ENCODE measurements at places on chromosomes 4 and X.

GRCh38 chrX:117641913-117642656 lies 474.5 kb downstream of the KLHL13 start:
- no peak for ATAC-seq

- peak; percentile 28 for ATAC-seq
Observed at GRCh38 chr4:108885211-108885610, 122.4 kb upstream of the ETNPPL start.

- no peak for ATAC-seq
Observed at GRCh38 chr4:15779809-15780208, 1.7 kb downstream of the CD38 start.

DNA sequence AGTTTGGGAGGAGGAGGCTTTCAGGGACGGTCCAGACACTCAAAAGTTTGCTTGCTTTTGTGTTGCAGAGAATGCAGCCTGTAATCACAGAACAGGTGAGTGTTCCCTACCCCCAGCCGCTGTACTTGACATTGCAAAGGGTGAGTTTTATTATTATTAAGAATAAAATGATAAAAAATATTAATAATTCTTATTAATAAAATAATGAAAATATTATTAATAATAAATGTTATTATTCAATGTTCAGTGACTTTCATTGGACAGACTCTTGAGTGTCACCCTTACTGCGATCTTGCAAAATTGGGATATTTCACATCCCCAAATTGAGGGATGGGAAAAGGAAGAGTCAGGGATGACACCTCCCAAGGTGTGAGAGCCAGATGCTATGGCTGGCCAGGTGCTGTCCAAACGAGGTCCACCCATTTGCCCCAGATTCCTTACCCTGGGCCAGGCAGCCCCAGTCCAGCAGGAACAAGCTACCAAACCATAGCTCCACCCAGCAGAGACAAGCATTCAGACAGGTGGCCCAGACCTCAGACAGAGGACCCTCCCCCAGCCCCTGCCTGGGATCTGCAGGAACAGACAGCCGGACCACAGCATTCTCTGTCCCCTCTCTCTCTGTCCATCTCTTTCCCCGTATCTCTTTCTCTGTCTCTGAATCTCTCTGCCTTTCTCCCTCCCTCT lies 22.4 kb downstream of the IL3RA start:
- ATAC-seq, result no peak

- ATAC-seq, result no peak
Observed at GRCh38 chr4:47774079-47774478, 63.8 kb downstream of the CORIN start.

DNA sequence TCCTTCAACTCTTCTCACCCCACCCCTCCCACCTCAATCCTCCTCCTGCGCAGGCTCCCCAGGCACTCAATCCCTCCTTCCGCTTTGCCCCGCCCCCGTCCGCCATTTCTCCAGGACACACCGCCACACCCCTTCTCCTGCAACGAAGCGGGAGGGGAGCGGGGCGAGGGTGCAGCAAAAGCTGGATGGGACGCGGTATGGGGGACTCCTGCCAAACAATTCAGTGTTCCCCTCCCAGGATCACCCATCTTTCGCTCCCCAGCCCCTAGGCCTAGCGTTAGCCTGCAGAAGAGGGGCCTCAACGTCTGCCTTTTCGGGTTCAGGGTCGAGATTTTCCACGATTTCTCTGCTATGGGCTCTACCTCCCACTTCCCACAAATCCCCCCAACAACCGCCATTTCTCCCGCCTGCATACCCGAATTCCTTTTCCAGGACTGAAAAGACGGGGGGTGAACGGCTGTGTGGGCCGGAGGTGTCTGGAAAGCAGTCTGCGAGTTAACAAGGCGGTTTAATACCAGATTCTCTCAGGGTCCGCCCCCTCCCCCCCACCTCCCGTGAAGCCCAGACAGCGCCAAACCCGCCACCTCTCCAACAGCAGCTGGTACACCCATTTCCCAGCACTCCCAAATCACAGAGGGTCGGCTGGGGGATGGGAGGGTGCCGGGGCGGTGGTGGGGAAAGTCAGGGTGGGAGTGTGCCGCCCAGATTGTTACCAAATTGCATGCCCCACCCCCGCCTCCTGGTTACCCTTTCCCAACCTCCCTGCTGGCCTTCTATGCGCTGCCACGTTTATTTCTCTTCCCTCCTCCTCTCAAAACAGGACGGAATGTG lies 774 bp downstream of the ARMCX2 start:
- peak; percentile 94 for ATAC-seq

Data from SK-N-SH treated with all-trans-retinoic acid at 6 μM for 48 hours (cell line).